ENCODE measurements at places on chromosomes 6 and 20.

- DNase-seq = no peak
These were observed 126.8 kb upstream of the AGPAT4 start for GRCh38 chr6:161400671-161401070.

GRCh38 chr6:84685983-84686584, 78.3 kb downstream of the TBX18 start:
- DNase-seq = no peak

- no peak for DNase-seq
These were observed 67.6 kb downstream of the PHIP start for GRCh38 chr6:79010422-79010821.

- DNase-seq = no peak
These were observed 283.4 kb downstream of the TBC1D7 start for GRCh38 chr6:13044896-13045295.

- no peak for DNase-seq
These were observed 61.2 kb upstream of the AKIRIN2 start for GRCh38 chr6:87763276-87763675.

- no peak for DNase-seq
These were observed 28.5 kb downstream of the HAO1 start for GRCh38 chr20:7911586-7912330.

GRCh38 chr6:158591134-158591809, 31.4 kb downstream of the TMEM181 start:
- no peak for DNase-seq

DNA sequence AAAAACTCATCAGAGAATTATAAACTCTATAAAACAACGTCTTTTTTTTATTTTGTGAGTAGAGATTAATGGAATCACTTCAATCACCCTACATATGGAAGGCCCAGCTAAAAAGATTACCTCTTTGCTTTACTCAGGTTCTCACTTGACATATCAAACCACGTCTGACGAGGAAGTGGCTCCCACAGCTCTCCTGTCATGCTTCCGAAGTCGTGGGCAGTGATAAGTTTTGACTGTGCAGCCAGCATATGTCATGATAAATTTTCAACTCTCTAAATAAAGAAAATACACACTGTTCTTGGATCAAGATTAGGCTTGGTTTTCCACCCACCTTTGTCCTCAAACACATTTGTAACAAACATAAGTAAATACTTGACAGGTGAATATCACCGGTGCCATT, 279.5 kb upstream of the RNF217 start:
- DNase-seq = no peak

GRCh38 chr6:37850260-37850659, 30.7 kb downstream of the ZFAND3 start:
- DNase-seq = no peak
